ENCODE measurements at places on chromosomes 5 and 9.
A peak's percentile ranks its signal among the peaks of the same experiment; 100 is the strongest.

DNA sequence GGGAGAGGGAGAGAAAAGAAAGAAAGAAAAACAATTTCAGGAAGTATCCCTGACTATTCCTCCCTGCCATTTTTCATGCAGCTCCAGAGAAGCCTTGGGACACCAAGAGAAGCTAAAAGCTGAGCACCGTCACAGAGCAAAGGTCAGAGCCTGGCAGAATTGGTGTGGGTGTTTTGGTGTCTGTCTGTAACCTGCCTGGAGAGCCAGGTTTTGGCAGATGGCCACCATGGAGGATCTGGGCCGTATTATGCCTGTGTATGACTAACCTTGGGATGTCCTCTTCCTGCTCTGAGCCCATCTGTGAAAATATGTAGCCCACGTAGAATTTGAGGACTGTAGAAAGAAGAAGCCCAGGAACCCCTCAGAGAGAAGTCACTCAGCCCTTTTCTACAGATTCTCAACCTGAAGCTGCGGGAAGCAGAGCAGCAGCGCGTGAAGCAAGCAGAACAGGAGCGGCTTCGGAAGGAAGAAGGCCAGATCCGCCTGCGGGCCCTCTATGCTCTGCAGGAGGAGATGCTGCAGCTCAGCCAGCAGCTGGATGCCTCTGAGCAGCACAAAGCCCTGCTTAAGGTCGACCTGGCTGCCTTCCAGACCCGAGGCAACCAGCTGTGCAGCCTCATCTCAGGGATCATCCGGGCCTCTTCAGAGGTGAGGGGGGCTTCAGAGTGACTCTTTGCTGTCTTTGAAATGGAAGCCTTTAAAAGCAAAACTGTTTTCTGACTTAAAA, 18.8 kb downstream of the GLE1 start:
- DNase-seq: no peak

- no peak for DNase-seq
Observed at GRCh38 chr5:133232435-133232834, 180.6 kb downstream of the HSPA4 start.

- DNase-seq: no peak
Observed at GRCh38 chr5:127766676-127767335, 63.6 kb downstream of the CCDC192 start.

- no peak for DNase-seq
Observed at GRCh38 chr9:70036641-70037040, 7.0 kb upstream of the MAMDC2 start.

- DNase-seq: no peak
Observed at GRCh38 chr5:116451905-116452450, 122.6 kb downstream of the SEMA6A start.

- no peak for DNase-seq
Observed at GRCh38 chr5:175555168-175555785, 76.9 kb downstream of the SFXN1 start.

GRCh38 chr5:21831145-21831787, 1021.9 kb downstream of the CDH12 start:
- no peak for DNase-seq

DNA sequence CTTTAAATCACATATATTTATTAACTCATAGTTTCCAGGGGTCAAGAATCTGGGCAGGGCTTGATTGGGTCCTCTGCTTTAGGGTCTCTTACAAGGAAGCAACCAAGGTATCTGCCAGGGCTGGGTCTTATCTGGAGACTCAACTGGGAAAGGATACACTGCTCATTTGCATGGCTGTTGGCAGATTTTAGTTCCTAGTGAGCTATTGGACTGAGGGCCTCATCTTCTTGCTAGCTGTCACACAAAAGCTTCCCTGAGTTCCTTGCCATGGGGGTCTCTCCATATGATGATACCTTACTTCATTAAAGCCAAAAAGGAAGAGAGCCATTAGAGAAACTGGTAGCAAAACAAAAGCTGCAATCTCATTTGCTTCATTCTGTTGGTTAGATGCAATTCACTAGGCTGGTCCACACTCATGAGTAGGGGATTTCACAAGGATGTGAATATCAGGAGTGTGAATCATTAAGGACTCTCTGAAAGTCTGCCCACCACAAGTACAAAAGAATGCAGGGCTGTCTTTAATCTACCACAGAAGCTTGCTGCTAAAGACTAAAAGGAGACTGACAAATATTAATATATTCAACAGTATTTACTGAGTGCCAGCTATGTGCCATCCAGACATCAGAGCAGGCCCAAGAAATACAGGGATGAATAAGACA, 42.0 kb upstream of the TIMD4 start:
- DNase-seq: no peak

DNA sequence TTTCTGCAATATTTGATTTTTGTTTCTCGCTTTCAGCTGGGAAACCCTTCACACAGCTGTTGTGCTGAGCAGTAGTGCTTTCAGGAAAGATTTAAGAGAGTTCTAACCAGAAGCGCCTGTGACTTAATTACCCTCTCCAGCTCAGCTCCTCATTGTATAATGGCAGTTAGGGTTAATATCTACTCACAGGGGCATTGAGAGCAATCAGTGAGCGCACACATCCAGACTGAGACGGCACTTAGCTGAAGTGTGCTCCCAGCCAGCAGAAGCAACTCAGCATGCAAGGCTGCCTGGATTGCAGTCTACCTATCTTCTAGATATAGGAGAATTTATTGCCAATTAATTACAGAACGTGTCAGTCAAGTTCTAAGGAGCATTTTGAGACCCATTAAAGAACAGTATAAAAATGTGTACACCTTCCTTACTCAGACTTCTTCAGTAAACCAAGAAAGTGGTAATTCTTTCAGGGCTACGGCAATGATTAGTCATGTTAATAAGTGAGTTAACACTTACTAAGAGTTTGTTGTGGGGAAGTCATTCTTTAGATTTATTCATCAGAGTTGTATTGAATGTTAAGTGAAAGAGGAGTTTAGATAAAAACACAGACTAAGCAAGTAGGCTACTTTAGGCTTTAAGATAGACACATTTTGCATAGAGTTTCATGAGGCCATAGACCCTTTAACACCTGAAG, 111.7 kb upstream of the PCAT7 start:
- DNase-seq: no peak

DNA sequence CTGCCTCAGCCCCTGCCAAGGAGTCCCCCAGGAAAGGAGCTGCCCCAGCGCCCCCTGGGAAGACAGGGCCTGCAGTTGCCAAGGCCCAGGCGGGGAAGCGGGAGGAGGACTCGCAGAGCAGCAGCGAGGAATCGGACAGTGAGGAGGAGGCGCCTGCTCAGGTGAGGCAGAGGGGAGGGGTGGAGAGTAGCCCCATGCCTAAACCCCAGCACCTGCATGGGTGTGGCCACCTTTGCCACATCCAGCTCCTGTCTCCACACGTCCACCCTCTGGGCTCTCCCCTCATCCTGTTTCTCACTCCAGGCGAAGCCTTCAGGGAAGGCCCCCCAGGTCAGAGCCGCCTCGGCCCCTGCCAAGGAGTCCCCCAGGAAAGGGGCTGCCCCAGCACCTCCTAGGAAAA, 17.2 kb downstream of the TCOF1 start:
- DNase-seq: no peak

DNA sequence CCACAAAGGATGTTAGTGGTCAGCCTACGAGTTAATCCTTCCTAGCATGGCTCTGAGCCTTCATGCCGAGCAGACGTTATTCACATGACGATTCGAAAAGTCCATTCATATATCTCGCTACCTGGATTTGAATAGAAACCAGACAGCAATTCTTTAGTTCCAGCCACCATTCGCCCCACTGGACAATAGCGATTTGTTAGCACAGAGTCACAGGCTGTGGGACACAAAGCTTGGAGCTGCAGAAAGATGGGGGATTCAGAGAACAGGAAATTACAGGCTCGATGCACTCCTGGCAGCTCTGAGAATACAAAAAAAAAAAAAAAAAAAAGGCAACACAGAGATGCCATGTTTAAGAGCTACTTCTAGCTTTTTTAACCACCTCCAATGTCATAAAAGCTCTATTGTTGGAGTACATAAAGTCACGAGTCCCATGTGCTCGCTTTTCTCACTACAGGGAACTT, 110.7 kb downstream of the NR6A1 start:
- DNase-seq: peak; percentile 56

DNA sequence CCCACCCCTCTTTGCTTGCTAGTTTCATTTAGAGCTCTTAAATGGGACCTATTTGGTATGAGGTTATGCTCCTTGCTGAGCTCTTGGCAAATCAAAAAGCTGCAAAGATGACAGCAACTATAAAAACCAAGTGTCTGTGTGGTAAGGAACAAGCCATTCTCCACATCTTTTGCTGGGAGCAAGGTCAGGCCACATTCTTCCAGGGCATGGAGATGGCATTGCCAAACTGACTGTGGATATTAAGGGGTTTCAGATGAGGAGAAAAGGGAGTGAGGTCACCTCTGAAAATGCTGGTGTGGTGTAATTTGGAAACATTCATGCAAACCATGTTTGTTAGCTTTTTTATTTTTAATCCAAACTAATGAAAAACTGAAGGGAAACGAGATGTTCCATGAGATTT, 218.8 kb upstream of the IL12B start:
- no peak for DNase-seq

DNA sequence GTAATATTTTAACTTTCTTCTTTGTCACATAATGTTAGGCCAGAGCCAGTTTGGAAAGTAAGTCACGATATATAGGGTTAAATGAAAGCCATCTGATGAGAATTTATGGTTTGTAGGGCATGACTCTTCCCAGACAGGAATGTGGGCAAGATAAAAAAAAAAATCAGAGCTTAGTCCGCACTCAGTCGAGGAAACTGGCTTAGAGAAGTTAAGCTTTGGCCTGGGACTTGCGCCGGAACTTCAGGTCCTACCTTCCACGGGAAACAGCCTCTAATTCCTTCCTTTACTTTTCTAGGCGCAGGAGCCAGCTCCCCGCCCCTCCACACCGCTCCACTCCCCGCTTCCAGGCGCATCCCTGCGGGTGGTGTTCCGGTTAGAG, 475 bp downstream of the DDX31 start:
- DNase-seq: peak; percentile 33

GRCh38 chr5:126692971-126693370, 84.0 kb upstream of the LMNB1 start:
- no peak for DNase-seq

- DNase-seq: no peak
Observed at GRCh38 chr9:114237781-114238180, 82.4 kb downstream of the COL27A1 start.

GRCh38 chr5:127373858-127374491, 83.4 kb downstream of the MEGF10 start:
- DNase-seq: no peak

- no peak for DNase-seq
Observed at GRCh38 chr9:136542241-136543040, 3.4 kb downstream of the NOTCH1 start.

DNA sequence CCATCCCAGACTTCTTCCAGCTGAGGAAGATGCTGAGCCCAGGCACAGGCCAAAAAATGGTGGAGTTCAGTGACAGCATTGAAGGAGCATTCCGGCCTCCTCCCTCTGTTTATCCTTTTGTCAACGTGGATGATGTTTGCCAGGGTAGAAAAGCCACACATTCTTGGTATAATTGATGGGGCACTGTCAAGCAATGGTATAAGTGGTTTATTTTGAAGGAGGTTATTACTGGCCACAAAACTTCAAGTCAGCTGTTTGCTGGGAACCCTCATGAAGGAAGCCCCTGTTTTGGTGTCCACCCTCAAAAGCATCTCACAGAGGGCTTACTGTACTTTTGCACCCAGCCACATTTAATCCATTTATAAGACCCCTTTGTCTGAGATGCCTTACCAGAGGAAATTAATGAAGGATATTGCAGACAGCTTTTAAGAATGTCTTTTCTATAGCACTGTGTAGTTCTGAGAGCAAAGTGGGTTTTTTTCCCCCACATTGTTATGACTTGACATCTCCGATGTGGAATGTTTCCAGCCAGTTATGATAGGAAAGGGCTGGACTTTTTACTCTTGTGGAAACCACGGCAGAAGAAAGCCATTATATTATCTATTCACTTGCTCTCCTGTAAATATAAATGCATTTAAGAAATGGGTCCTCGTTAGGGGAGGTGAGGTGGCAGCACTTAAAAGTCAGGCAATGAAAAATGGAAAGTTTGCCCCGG, 95.5 kb upstream of the SPATA31D4 start:
- no peak for DNase-seq

GRCh38 chr5:98349251-98349989, 424.0 kb upstream of the RGMB start:
- no peak for DNase-seq

DNA sequence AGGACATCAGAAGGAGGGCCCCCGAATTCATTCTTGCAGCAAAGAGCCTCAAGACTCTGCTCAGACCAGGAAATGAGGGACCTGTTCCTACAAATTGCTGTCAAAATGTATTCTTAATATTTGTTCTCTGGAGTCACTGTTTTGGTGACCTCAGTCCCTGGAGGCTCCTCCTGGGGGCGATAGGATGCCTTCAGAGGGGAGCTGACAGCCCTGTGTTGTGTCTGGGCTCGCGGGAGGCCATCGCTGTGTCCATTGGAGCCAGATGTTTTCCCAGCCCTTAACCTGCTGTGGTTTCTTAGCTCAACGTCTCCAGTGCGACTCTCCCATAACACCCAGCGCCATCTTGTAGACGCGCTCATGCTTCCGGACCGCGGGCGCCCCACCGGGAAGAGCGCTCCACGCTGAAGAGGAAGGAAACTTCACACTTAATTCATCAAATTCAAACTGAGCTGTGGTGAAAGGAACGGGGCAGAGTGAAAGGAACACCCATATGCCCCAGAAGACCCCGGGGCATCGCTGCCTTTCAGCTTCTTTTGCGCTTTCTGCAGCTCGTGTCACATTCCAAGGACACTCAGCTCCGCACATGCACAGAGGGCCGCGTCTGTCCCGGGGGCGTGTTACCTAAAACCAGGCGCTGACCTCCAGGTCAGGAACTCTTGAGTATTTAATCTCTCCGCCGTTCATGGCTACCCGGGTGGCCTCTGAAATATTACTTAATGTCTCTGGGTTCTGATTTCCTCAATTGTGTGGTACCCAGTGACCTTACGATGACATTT, 112.3 kb upstream of the GDNF start:
- DNase-seq: no peak

GRCh38 chr5:111851631-111852548, 94.9 kb upstream of the NREP start:
- no peak for DNase-seq

DNA sequence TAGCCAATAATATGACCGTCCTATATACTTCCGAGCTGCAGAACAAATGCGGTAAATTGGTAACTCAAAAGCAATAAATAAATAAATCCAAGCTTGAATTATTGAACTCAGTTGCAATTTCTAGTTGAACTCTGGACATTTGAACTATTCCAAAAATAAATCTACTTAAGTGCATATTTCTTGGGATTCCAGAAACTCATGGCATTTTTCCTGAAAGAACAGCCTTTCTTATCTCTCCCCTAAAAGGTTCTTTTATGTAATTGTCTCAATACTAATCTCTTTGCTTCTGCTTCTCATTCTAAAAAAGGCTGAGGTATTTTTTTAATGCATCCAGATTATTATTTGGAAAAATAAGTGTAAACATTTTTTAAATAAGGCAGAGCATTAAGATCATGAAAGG, 131.7 kb downstream of the TRPM6 start:
- DNase-seq: no peak

DNA sequence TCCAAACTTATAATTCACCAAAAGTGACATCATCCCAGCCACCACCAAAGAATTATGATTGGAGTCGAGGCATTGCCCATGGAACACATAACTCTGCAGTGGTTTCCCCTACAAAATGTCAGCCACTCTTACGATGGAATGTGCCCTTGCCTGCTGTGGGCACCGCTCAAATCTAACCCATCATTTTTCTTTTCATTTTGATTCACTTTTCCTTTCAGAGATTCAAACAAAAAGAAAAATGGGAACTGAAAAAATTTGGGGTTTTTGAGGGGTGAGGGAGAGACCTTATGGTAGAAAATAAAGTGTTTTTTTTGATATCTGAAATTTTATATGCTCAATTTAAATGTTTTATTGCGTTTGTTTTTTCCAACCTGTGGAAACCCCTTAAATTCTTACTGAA, 28.1 kb downstream of the SMARCA2 start:
- DNase-seq: no peak

- no peak for DNase-seq
Observed at GRCh38 chr9:38001430-38001829, 67.6 kb downstream of the SHB start.
